ENCODE measurements at places on chromosomes 11 and 22.
A peak's percentile ranks its signal among the peaks of the same experiment; 100 is the strongest.

- DNase-seq: no peak
These were observed 34.3 kb downstream of the GUCY1A2 start for GRCh38 chr11:106983991-106984390.

DNA sequence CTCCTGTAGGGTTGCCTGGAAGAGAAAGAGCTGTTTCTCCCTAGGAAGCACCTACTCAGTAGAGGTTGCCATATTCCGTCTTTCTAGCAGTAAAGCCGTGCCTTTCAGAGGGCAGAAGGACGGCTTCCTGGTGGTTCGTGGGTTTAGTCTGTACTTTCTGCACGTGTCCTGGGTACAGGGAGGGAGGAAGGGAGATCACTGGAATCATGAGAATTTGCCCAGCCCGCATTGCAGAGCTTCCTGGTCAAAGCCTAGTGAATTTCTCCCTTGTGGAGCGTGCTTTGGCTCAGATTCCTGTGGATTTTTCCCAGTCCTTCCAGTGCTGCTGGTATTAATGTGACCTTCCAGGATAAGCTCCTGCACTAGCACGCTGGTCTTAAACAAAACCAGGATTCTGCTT lies 44.9 kb downstream of the GRAMD1B start:
- DNase-seq: peak; percentile 59

DNA sequence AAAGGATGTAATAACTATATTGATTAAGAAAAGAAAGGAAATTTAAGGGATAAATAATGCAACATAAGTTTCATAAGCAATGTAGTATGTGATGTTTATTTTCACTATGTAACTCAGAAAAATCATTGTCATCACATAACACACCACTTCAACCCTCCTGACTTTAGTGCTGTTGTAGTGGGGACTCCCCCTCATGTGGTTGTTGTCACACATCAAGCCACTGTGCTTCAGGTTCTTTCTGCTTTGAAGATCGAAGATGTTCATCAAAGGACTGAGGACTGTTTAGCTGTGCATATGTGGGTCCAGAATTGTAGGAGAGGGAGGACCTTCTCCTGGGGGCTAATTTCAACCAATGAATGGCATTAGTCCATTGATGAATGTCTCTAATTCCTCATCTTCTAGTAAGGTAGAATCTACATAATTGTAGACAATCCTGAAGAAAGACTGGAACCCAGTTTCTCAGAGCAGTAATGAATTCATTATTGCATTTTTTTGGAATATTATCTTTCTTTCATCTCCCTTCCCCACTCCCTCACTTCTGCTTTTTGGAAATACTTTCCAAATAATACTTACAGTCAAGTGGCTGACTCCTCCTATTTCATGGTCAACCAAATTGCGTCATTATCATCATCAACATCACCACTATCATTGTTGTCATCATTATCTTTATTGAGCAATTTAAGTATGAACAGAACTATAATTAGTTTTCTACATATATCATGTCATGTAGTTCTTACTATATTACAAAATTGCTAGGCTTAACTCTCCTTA lies 9.8 kb upstream of the CARD16 start:
- DNase-seq: no peak

- DNase-seq: no peak
These were observed 9.8 kb downstream of the NRXN2 start for GRCh38 chr11:64713016-64713707.

DNA sequence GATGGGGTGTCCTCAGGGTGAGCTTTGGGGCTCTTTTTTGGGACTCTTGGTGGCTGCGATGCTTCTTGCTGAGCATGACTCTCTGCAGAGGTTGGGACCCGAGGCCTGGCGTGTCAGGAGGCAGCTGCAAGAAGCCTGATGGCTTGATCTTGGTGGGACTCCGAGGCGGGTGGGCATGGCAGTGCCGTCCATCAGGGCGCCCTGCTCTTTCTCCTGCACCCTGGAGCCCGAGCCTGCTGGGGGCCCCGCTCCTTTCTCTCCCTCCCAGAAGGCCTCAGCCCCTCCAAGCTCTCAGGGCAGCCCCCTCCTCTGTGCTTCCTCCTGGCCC lies 432.7 kb downstream of the TBC1D22A start:
- no peak for DNase-seq

- no peak for DNase-seq
These were observed 17.6 kb upstream of the CD44 start for GRCh38 chr11:35121326-35121865.

DNA sequence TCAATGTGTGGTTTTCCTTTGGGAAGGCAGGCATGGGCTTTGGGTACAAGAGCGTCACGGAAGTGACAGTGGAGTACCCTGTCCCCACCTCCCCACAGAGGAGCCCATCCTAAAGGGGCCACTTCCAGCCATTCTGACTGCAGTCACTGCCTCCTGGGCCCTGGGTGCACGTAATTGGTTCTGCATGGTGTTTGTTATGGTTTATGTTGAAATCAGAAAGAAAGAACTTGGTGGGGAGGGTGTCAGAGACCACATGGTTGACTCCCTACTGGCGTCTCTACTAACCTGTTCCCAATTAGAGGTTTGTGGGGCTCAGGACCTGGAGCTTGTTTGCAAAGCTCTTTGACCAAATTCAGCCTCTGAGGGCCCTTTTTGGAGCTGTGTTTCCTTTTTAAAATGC lies 40.8 kb downstream of the RIBC2 start:
- DNase-seq: peak; percentile 85

- no peak for DNase-seq
These were observed 150.2 kb downstream of the TEAD1 start for GRCh38 chr11:12824281-12825041.

DNA sequence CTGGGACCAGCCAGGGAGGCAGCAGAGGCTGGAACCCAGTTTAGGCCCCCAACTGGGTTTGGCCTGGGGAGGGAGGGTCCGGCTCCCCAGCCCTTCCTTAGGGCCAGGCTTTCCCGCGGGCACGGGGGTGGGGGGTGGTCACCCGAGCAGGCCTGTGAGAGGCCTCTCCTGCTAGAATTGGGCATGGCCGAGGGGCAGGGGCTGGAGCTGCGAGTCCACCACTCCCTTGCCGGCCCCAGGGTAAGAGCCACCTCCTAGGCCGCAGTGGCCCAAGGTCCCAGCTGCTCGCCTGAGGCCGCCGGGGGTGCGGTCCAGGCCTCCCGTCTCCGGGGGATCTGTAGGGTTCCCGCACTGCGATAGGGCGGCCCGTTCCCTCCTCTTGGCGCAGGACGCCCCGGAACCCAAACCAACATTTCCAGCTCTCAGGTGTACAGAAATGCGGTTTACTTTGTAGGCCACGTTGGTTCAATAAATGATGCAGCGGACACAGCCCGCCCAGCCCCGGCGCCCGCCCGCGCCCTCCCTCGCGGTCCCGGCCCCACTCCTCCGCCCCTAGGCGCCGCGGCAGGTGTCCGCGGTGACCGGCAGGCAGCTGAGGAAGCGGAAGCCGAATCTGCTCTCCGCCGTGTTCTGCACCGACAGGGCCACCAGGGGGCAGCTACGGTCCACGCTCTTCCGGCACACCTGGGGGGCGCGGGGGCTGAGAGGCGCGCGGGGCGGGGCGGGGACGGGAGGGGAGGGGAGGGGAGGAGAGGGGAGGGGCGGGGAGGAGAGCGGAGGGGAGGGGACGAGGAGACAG lies 5.9 kb downstream of the LMNTD2 start:
- no peak for DNase-seq

- peak; percentile 69 for DNase-seq
These were observed 276.9 kb downstream of the FAM76B start for GRCh38 chr11:95512682-95513081.

DNA sequence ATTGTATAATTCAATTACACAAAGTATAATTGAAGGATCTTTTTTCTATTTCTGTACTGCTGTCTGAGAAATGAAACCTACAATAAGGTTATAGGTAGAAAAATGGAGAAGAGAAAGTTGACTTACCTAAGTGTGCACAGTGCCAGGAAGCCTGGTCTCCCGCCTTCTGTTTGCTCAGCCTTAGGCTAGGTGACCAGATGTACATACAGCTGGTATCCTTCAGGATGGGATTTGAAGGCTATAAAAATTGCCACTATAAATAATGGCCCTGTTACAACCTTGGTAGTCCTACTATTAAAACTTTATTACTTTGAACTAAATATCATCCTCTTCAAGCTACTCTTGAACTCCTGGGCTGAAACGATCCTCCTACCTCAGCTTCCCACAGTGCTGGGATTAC lies 19.7 kb downstream of the OR51E2 start:
- no peak for DNase-seq

- no peak for DNase-seq
These were observed 5.5 kb downstream of the YDJC start for GRCh38 chr22:21624120-21624879.

DNA sequence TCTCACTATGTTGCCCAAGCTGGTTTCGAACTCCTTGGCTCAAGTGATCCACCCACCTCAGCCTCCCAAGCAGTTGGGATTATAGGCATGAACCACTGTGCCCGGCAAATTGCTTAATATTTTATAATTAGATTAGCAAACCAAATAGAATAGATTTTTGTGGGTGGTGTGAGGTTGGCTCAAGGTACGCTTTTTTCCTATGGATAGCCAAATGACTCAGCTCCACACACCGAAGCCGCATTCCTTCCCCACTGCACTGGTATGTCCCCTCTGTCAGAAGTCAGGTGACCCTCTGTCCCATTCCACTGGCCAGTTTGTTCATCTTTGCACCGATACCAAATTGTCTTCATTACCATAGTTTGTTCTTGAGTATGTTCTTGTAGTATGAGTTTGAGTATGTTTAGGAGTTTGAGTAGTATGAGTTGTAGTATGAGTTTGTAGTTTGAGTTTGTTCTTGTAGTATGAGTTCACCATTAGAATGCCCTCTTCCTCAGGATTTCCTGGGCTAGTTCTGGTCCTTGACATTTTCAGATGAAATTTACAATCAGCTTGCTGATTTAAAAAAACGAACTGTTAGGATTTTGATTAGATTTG lies 19.4 kb downstream of the SUSD2 start:
- DNase-seq: peak; percentile 17
